CD4-positive, alpha-beta memory T cell (primary cell): ENCODE measurements at places on chromosomes 1 and 21.
A peak's percentile ranks its signal among the peaks of the same experiment; 100 is the strongest.

DNA sequence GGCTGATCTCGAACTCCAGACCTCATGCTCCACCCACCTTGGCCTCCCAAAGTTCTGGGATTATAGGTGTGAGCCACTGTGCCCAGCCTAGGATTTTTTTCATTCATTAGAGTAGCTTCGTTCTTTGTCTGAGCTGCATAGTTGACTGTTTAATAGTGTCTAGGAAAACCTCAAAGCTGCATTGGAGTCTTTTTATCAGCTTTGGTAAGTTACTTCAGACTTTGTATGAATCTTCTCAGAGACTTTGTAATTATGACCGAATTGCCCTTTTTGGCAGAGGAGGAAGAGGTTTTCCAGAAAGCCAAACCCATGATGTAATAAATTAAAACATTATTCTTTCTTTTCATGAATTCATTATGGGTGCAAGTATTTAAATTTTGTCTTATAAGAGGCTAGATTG is 5.1 kb downstream of the DNAJB4 start:
- no peak for DNase-seq

- no peak for DNase-seq
These were observed 69.0 kb downstream of the BRINP2 start for GRCh38 chr1:177239792-177240191.

GRCh38 chr1:202135221-202135721 is 9.3 kb downstream of the ARL8A start:
- DNase-seq: peak; percentile 59

GRCh38 chr1:58836408-58836807 is 52.6 kb upstream of the JUN start:
- no peak for DNase-seq

DNA sequence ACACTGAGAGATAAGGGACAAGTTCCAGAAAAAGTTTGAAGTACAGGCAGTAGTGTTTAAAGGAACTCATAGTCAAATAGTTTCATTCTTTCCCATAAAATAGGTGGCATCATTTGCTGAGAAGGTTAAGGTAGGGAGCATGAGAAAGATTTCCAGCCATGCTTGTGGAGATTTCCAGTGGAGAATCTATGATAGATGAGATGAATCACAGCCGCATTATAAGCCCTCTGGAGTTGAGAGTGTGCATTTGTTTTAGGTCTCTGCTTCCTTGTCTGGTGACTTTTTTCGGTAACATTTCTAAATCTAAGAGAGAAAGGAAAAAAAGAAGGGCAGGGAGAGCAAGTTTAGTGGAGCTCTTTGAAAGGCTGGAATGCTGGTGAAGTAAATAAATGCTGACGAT is 108.7 kb downstream of the DISP1 start:
- DNase-seq: no peak

DNA sequence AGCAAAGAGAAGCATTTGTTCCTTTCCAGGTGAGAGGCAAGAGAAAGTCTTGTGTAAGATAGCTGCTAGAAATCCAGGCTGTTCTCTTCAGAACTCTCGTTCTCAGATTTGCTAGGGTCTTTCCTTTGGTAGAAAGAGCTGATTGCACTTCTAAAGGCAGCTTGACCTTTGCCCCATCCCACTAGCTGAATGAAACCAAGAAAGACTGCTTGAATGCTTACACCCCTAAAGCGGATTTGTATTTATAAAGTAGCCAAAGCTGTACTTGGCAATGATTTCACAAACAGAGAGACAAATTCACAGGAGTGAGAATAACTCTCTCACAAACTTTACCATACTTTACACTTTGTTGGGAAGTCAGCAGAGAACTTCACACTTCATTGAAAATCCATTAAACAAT is 424.1 kb downstream of the TTLL7 start:
- no peak for DNase-seq

GRCh38 chr1:21518774-21519455 is 9.7 kb downstream of the ALPL start:
- no peak for DNase-seq

- no peak for DNase-seq
These were observed 832.0 kb upstream of the PRMT6 start for GRCh38 chr1:106224426-106224825.

DNA sequence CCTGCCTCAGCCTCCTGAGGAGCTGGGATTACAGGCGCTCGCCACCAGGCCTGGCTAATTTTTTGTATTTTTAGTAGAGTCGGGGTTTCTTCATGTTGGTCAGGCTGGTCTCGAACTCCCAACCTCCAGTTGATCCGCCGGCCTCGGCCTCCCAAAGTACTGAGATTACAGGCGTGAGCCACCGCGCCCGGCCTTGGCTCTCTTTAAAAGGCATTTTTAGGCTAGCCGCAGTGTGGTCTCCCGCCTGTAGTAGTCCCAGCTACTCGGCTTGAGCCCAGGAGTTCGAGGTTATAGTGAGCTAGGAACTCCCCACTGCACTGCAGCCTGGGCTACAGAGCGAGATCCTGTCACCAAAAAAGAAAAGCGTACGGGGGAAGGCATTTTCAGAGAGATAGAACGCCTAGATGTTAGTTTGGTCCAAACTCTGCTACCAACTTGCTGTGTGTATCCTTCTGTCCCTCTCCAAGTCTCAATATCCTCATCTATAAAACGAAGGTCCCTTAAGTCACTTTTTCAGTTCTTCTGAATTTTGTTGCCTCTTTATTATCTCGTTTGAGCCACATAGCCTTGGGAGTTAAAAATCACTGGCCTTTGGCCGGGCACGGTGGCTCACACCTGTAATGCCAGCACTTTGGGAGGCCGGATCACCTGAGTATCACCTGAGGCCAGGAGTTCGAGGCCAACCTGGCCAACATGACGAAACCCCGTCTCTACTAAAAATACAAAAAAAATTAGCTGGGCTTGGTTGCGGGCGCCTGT is 734 bp downstream of the MED18 start:
- DNase-seq: no peak

- no peak for DNase-seq
These were observed 16.0 kb upstream of the ZBTB8B start for GRCh38 chr1:32448773-32449456.

- DNase-seq: no peak
These were observed 73.3 kb downstream of the ACBD6 start for GRCh38 chr1:180428782-180429695.
